SK-MEL-5 (cell line): ENCODE measurements at places on chromosomes 2 and 18.

- no peak for DNase-seq
Observed at GRCh38 chr18:12007063-12007462, 25.8 kb downstream of the IMPA2 start.

DNA sequence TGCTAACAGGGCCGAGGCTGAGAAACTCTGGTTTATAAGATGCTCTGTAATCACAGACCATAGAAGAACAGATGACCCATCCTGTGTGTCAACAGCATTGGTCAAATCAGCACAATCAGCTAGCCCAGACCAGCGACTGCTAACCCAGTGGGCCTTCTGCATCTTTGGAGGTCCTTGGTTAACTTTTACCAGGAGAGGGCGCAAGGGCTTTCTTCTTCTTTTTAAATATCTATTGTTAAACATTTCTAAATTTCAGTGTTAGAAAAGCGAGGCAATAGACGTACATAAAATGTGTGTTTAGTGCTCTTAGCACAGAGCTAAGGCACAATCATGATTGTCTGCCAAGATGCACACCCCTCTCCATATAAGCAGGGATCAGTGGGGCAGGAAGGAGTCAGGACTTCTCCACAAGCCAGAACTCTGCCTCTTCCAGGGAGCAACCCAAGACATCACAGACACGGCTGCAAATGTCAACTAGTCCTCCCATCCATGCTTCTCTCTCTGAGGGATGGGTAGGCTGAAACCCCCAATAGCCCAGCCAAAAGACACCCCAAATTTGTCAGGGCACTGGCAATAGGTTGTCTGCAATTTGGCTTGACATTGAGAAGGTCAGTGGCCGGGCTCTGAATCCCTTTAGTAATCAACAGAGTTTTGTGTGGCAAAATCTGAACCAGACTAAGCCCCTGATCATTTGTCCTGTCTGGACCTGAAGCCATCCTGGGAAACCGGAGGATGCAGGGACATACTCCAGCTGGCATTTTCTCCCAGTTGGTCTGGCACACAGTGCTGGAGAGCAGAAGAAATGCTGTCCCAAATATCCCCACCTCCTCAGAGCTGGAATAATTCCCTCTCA is 188.2 kb downstream of the BCL2 start:
- DNase-seq: peak; percentile 67

DNA sequence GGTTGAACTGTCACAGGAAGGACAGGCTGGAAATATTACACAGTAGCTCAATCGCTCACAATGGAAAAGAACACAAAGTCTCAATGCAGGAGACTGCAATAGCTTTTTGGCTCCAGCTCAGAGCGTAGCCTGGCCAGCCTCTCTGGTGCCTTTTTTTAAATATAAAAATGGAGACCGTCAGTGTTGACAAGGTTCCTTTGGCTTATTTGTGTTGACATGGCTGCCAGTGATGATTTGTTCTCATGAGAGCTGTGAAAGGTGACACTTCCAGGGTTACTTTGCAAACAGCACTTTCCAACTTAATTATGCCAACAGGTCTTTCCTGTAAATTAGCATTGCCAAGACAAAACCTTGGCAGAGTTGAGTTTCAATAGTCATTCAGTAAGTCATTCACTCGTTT is 70.8 kb downstream of the KCNE4 start:
- no peak for DNase-seq

DNA sequence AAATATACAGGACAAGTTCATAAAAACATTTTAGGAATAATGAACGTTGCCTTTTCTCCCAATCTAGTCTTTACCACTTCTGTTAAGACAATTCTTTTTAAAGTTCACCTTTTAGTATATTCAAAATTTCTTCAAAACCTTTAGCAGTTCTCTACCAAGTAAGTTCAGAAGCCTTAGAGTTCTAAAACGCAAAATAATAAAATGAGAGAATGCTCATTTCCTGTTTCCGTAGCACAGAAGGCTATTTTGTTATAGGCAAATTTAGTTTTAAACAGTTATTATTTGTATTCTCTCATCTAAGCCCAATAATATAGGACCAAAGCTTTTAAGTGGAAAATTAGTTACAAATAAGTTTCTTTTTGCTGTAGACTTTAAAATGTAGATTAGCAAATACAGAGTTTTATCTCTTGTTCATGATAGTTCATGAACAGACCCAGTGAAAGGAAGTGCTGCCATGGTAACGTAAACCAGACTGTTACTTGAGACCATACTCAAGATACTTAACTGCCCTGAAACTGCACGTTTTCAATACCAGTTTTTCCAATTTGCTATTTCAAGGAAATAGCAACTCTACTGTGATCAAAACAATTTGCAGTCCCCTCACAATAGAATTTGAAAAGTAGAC is 173.1 kb upstream of the STON1 start:
- no peak for DNase-seq

GRCh38 chr18:65762556-65762955 is 11.7 kb downstream of the CDH7 start:
- DNase-seq: no peak

DNA sequence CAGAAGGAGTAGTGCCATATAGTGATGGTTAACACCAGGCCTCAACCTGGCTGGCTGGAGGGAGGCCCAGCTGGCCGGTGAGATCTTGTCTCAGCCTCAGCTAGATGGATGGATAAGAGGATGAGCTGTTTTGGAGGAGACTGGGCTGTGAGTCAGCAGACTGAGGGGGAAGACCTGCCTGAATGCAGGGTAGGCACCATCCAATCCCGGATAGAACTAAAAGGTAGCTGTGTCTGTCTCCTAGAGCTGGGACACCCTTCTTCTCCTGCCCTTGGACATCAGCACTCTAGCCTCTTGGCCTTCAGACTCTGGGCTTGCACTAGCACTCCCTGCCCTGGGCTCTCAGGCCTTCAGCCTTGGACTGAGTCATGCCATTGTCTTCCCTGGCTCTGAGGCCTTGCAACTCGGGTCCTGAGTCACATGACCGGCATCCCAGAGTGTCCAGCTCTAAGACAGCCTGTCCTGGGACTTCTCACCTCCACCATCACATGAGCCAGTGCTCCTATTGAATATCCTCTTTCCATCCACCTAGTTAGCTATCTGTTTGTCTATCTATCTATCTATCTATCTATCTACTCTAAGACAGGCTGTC is 131.3 kb downstream of the TPO start:
- DNase-seq: no peak

DNA sequence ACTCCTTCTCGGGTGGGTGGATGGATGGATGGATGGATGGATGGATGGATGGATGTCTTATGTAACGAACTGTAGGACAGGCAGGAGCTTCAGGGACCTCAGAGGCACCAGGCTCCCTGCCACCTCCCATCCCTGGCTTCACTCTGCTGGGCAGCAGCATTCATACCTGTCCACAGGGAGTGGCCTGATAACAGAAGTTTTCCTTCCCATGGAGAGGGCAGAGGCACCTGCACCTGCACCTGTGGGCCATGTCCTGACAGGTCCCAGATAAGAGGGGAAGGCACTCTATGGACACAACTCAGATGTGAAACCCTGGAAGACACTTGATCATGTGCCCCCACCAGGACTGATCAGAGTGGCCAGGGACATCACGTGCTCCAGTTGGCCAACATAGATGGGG is 142.3 kb downstream of the GBX2 start:
- no peak for DNase-seq

DNA sequence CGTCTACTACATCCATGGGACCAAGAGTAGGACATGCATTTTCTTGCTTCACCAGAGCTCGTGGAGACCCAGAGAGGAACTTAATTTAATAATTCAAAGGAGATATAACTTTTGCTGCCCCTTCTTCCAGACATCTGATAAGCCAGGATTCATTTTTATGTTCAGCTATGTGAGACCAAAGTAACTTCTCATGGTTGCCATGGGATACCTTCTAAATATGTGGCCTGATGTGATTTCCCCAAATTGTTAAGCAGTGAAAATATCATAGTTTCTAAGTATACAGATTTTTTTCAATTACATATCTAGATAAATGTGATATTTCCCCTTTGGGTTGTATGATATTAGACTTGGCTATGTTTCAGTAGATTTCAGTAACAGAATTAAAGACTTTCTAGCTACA is 185.5 kb upstream of the FN1 start:
- no peak for DNase-seq

GRCh38 chr2:25078170-25079049 is 36.5 kb downstream of the EFR3B start:
- DNase-seq: no peak

DNA sequence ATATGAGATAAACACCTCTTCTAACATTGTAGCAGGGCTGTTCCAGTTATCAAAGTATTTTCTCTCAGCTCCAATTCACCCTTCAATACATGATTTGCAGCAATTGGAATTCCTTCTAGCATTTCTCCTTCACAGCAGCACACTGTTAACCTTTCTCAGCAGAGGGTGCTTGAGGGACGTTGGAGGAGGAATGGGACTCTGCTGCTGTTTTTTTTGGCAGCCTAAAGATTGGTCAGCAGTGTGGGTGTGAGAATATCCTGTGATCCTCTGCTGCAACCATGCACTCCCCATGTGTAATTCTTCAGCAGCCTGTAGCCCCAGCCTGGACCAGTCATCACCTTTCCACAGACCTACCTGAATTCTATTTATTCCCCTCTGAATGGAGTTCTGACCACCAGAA is 1708.9 kb upstream of the CELF4 start:
- peak; percentile 1 for DNase-seq

DNA sequence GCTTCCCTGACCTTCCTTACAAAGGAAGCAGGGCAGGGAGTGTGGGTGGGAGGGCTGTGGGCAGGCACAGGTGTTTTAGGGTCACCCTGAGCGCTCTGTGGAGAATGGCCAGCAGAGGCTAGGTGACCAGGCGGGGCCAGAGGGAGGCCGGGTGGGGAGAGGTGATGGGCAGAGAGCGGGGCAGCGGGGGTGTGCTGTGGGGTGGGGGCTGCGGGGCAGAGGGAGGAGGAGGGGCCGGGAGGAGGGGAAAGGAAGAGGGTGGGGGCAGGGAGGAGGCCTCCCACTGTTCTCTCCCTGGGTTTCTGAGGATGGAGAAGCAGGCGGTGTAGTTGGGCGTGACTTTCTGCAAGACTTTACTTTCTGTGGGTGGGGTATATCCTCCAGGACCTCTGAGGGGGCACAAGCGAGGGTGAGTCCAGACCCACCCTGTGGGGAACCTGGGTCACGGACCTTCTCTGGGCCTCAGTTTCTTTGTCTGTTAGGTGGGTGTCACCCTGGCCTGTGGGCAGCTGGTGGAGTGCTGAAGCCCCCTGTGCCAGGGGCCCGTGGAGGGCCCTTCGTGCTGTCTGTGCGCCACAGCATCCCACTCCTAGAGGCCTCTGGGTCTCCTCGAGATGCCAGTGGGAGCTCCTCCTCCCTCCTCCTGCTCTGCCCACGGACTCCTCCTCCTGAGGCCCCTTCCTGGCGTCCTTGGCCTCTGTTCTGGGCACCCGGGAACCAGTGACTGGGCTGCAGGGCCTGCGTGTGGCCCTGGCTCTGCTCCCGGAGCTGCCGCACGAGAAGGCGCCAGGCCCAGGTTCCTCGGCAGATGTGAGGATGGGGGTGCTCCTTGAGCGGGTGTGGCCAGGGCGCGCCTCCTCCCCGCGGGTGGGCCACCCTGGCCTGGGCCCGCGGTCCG is 6.3 kb upstream of the NEU4 start:
- DNase-seq: no peak

DNA sequence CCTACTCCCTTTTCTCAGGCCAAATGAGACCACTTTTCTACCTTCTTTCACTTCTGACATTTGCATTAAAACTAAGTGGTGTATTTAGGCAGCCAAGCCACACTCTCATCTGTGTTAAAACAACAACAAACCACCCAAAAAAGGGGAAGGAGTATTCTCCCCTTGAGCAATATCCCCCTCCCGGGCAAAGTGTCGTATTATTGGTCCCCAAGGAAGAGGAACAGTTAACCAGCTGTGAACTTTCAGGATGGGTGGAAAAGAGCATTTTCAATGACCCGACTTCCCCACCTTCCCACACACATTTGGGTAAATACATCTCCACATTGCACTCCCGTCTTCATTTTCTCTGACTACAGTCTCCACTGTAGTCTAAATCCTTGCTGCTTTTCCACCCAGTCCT is 44.3 kb downstream of the FEZ2 start:
- no peak for DNase-seq

DNA sequence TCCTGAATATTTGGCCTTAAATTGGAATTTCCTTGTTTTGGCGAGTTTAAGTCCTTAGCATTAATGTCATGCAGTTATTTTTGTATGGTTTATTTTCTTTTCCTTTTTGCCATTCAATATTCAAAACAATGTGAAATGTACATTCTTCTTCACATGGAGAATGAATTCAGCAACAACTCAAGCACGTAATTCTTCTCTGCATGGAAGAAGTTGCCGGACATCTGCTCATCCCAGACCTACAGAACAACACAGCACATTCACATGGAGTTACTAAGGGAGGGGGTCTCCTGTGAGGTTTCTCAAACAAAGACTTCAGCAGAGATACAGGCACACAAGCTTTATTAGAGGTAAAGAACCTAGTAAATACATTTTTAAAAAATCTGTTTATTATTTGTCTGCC is 236.8 kb downstream of the SATB2 start:
- no peak for DNase-seq

GRCh38 chr18:63197246-63197869 is 122.2 kb downstream of the BCL2 start:
- DNase-seq: no peak

DNA sequence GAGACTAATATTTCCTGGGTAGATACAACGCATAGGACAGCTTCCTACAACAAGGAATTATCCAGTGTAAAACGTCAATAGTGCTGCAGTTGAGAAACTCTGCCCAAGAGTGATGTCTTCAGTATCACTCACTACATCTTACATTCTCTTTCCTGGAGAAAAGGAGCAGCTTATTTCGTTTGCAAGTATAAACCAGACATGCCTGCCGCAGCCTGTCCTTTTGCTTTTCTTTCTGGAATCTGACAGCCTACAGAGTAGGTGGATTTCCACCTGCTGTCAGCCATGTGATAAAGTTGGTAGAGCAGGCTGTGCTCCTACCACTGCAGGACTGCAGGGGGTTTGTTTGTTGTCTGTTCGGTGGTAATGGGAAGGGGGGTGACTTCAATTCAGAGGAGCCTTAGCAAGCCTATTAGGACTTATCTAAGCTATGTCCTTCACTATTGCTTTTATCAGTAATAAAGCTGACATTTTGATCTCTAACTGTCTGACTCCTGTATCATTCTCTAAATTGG is 439.1 kb downstream of the GRB14 start:
- DNase-seq: no peak

DNA sequence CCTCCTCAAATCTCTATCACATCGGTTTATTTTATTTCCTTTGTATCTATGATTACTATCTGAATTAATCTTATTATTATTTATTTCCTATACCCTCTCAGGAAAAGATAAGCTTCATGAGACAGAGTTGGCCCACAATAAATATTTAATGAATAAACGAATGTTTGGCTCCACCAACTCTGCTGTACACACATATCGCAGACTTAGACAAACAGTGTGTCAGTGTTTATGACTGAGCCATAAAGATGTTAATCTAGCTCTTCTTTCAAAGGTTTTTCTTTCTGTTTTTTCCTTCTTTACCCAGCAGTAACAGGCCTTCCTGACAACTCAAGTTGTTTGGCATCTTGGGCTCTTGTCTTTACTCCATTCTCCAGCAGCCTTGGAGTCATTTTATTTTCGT is 329.5 kb downstream of the CDH2 start:
- no peak for DNase-seq
